Mononuclear cell (primary cell): ENCODE measurements at places on chromosomes 6 and 20. TPM values are rescaled to one million over a fixed set of nuclear protein-coding genes. Genes with fewer than 3 reads are reported as not detected.

Gene STMND1
- not detected for total RNA-seq

Gene EYA4
- not detected for total RNA-seq

Gene LINC00237
- not detected for total RNA-seq

Gene COL12A1
- 0.21 TPM for total RNA-seq

Gene KIF25
- not detected for total RNA-seq

Gene C6orf52
- total RNA-seq, result not detected

Gene C6orf163
- 2.0 TPM for total RNA-seq

Gene NT5DC1
- 6.5 TPM for total RNA-seq

Gene PNPLA1
- total RNA-seq, result 1.2 TPM

Gene SYCP2
- 1.8 TPM for total RNA-seq

Gene METTL24
- total RNA-seq, result 0.10 TPM

Gene FAM83C
- not detected for total RNA-seq

Gene ARMH2
- not detected for total RNA-seq

Gene AGPAT4
- total RNA-seq, result 3.3 TPM

Gene UBD
- not detected for total RNA-seq

Gene EMILIN3
- under 0.01 TPM for total RNA-seq

Gene CCN6
- not detected for total RNA-seq
